ENCODE measurements at places on chromosomes 5 and 9. TPM values are rescaled to one million over a fixed set of nuclear protein-coding genes. Genes with fewer than 3 reads are reported as not detected.

ARSB gene
- total RNA-seq: 15.4 TPM

TAS2R1 gene
- not detected for total RNA-seq

CNTNAP3B gene
- 101 TPM for total RNA-seq

PHF24 gene
- total RNA-seq: 0.28 TPM
